ENCODE measurements at places on chromosomes 1 and 21. TPM values are rescaled to one million over a fixed set of nuclear protein-coding genes. Genes with fewer than 3 reads are reported as not detected.

The FAM177B gene
- total RNA-seq, result not detected

DNA sequence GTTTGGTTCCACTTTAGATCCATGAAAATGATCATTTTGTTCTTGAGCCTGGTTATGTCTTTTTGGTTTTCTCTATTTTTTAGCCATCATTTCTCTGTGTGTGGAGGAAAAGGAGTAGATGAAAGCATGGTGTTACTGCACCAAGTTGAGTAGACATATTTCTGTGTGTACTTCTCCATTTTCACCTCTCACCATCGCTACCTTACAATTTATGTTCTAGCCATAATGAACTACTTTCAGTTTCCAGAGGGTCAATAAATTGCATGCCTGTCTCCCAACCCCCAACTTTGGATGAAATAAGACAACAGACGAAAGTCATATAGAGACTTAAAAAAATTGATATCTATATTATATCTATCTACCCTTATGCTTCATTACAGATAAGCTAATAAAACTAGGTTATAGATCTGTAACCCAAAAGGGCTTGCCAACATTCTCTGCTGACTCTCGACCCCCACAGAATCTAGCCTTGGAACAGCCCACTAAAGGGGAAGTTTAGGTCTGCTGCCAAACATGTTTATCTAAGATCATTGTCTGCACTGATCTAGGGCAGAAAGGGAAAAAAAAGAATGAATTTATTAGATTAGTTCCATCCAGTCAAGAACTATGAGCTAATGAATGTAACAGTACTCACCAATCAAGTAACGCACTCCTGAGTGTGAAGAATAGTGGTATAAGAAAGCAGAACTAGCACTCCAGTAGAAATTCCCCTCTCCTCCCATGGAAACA is 7.5 kb upstream of the MAN1A2 start:
- no peaks in the 10 kb centered on the region for H3K36me3 ChIP-seq
- no peaks in the 10 kb centered on the region for H3K4me1 ChIP-seq
- no peak overlapping the region for H3K27ac ChIP-seq
- H3K4me3 ChIP-seq, result no peak overlapping the region
- DNase-seq, result no peak

GRCh38 chr1:151144474-151145303 is 1.7 kb downstream of the SEMA6C start:
- H3K27me3 ChIP-seq, result no peaks in the 10 kb centered on the region
- no peak for DNase-seq
- H3K36me3 ChIP-seq, result no peaks in the 10 kb centered on the region
- no peak overlapping the region for H3K4me3 ChIP-seq

The CR1L gene
- not detected for total RNA-seq

- no peak overlapping the region for H3K4me3 ChIP-seq
- no peak overlapping the region for H3K27ac ChIP-seq
- no peaks in the 10 kb centered on the region for H3K27me3 ChIP-seq
- DNase-seq, result no peak
- H3K36me3 ChIP-seq, result no peaks in the 10 kb centered on the region
These were observed 63.1 kb downstream of the CDC42BPA start for GRCh38 chr1:227255086-227255732.

Data from Panc1 (cell line).